ENCODE measurements at places on chromosomes 7 and 10.

DNA sequence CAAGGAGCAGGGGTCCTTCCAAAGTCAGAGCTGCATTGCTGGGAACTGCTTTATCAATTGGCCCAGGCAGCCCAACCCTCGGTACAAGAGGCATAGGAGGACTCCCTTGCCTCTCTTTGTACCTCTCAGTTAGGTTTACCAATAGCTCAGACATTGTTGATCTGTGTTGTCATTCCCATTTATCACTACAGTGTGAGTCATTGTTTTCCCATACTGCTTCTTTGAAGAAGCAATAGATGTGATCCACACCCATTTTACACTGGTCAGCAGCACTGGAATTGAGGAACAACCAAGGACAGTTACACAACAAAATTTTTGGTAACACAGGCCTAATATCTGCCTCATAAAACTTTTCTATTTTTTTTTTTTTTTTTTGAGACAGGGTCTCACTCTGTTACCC, 307.2 kb downstream of the SNX13 start:
- no peak for DNase-seq

DNA sequence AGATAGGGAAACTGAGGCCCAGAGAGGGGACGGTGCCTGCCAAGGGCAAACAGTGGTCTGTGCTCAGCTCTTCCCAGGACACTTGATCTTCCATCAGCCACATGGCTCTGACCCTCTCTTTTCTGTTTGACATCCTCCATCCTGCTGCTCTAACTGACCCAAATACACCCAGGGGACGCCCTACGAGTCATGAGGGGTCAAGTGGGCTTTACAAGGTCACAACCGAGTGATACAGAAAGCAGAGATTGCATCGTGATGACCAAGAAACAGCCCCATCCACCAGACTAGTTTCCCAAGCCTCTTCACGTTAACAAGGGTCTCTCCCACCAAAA, 131.2 kb upstream of the UNC5B start:
- no peak for DNase-seq

- DNase-seq = peak; percentile 20
Measured at GRCh38 chr10:34124522-34125035, 690.5 kb downstream of the PARD3 start.

- DNase-seq = no peak
Measured at GRCh38 chr7:20794676-20795075, 8.0 kb upstream of the SP8 start.

Measured in NCI-H1105 treated with DMSO at 0.1 percent for 48 hours (cell line).